ENCODE measurements at places on chromosomes 2 and 18.

DNA sequence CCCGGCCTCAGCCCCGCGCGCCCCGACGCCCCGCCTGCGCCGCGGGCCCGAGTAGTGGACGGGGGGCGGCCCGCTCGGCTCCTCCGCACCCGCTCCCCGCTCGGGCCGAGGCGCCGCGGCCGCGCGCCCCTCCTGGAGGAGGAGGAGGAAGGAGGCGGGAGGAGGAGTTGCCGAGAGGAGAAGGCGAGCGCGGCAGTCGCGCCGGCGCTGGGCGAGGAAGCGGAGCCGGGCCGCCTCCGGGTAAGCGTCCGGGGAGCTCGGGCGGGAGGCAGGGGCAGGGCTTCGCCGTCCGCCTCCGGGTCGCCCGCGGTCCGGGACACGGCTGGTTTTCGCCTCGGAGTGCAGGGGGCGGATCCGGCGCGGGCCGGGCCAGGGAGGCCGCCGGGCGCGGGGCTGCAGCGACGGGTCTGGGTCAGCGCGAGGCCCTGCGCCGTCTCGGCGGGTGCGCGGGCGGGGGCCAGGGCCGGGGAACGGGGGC, at the start of gene SOCS6:
TSS of gene SOCS6 (plus strand) at position 195 of the 478 bp plus-strand sequence. CDS start 35,624 bp downstream, outside the sequence.
- no peak for DNase-seq

- DNase-seq = peak; percentile 76
These were observed 1.6 kb downstream of the CTIF start for GRCh38 chr18:48540251-48541025.

- peak; percentile 5 for DNase-seq
These were observed 28.9 kb upstream of the IER3IP1 start for GRCh38 chr18:47204908-47205522.

GRCh38 chr2:10897956-10898355, 13.8 kb upstream of the KCNF1 start:
- no peak for DNase-seq

GRCh38 chr18:59057493-59057795, 82.2 kb upstream of the SEC11C start:
- DNase-seq = no peak

DNA sequence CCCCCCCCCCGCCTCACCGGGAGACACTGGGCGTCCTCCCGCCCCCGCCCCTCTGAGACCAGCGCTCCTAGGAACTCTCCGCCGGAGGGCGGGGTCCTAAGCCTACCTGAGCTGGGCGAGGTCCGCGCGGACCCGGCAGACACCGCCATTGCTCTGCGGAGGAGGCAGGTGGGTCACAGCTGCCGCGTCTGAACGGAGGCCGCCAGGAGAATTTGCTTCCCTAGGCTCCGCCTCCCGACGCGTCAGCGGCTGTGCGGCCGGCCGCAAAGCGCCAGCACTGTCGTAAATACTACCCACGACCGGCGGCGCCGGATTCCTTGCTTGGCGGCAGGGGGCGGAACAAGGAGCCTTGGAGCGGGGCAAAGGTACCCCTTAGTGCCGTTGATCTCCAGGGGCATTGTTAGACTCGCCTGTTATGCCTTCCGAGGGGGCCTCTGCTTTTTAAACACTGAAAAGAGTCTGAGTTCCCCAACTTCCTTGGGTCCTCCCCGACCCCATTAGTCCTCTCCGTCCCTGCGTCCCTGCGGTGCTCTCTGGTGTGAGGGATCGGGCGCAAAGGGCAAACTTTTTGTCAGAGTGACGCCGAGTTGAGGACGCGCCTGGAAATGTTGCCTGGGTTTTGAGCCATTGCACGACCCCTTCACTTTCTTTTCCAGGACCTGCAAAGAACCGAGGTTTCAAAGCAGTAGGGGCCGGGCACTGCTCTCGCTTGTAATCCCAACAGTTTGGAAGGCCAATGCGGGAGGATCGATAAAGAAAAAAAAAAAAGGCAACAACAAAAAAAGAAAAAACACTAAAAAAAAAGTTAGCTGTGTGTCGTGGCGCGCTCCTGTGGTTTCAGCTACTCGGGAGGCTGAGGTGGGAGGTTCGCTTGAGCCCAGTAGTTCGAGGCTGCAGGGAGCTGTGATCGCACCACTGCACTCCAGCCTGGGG, at the start of gene GGCX:
TSS of gene GGCX (minus strand) at position 214 of the 933 bp plus-strand sequence. CDS start at position 149, 65 bp downstream.
- DNase-seq = peak; percentile 92

- DNase-seq = no peak
These were observed 32.5 kb downstream of the DOCK10 start for GRCh38 chr2:225009768-225010167.

GRCh38 chr2:64524604-64525316, 632 bp downstream of the AFTPH start:
- DNase-seq = peak; percentile 11

DNA sequence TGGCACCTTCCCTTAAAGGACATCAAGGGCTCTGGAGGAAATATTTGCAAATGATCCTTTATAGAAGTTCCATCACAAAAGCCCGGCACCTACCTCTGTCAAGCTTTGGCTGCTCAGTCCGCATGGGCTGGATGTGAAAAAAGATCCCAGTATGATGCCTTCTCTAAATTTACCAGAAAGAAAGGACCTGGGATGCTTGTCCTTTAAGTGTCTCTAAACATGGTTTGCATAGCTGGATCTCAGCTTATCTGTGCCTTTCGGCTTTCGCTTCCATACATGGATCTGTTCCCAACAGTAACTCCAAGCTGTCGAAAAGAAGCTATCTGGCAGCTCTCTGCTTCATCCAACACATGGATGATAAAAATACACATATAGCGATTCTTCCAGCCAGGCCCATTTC, 60.4 kb upstream of the SLC8A1 start:
- DNase-seq = no peak

- no peak for DNase-seq
These were observed 30.9 kb upstream of the GIGYF2 start for GRCh38 chr2:232666051-232666805.
